ENCODE measurements at places on chromosomes 13 and 19.
A peak's percentile ranks its signal among the peaks of the same experiment; 100 is the strongest.

- DNase-seq = no peak
These were observed 6.3 kb downstream of the C19orf12 start for GRCh38 chr19:29708554-29709439.

DNA sequence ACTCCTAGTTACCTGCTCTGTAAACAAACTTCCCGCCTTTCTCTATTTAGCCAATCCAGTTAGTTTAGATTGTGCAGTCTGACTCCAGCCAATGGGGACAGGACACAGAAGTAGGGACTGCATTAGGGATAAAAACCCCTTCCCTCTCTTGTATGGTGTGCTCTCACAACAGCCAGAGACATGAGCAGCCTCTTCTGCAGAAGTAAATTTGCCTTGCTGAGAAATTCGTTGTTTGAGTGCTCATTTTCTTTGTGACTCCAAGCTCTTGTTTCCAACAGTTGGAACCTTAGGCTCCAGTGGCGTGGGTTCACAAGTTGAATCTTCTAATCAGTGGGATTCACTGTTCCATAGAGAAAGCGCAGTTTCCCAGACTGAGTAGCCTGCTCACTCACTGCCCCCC lies 66.1 kb downstream of the ZNF93 start:
- DNase-seq = no peak

GRCh38 chr19:52188822-52189734 lies 774 bp upstream of the PPP2R1A start:
- DNase-seq = peak; percentile 57

DNA sequence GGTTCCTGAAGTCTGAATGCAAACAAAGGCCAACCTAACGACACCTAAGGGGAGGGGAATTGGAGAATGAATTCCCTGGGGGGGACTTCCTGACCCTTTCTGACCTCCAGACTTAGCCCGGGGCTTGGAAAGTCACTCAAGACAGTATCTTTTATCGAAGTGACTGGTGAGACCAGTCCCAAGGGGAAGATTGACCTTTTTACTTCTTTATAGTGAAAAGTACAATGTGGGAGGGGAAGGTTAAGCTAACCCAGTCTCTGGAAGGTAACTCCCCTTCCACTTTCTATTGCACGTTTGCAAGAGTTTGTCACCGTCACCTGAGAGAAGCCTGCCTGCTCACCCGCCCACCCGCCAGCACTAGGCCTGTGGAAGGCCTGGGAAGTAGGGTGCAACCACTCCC lies 111.9 kb downstream of the EFNB2 start:
- DNase-seq = peak; percentile 74

DNA sequence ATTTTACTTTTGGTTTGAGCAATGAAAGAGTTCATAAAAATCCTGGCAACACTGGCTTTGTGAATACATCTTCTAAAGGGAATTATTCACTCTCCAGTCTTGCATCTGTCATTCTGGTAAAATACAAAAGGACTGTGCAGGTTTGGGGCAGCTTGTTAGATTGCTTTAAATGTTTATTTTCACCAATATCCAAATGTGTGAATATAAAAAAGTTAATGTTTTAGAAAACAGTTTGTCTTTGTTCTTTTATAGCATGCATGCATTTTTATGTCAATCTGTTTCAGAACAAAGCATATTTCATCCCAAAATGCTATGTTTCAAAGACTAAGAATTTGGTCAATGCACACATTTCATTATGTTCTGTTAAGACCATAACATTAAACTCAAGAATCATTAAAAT lies 1145.4 kb downstream of the OLFM4 start:
- no peak for DNase-seq

- DNase-seq = no peak
These were observed 183.5 kb downstream of the DNAJC15 start for GRCh38 chr13:43206838-43207237.

DNA sequence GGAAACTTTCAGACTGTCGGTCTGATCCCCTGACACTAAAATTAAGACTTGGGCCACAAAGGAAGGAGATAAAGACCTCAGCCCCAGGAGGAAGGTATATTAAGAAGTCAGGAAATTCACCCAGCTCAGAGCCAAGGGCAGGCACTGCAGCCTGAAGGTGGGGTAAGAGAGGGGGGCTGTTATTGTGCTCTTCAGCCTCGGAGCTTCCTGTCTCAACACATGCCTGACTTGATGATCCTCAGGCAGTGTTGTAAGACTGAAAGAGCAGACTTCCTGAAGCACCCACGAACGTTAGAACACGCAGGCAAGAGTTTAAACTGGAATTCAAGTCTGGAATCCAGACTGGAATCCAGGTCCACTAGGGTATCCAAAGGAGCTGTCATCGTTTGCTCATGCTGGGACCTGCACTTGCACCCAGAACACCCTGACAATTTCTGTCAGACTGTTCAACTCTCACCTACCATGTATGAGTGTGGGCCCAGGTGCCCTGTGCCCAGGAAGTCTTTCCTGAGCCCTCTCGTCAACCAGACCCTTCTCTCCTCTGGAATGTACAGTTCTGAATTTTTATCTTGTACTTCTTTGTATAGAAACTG lies 10.7 kb upstream of the FLT1 start:
- no peak for DNase-seq

DNA sequence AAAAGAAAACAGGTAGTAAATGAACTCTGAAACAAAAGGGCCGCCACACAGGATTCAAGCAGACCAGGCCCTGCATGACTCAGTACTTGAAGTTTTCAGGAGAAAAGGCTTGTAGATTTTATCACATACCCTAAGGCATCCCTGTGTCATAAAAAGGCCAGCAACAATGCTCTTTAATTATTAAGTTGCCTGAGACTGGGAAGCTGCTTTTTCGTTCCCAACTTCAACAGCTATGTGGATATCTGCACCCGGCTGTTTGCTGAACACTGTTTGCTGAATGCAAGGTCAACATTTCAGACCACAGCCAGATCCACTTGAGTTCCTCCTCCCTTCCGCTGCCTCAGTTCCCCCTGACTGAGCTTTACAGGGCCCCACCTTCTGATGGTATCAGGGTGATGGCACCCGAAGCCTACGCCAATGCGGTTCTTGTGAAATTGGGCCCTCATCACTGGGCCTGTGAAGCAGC lies 6.1 kb upstream of the ECH1 start:
- DNase-seq = no peak

- DNase-seq = no peak
These were observed 12.9 kb downstream of the BCKDHA start for GRCh38 chr19:41410336-41411054.

- DNase-seq = no peak
These were observed 28.2 kb downstream of the VSTM1 start for GRCh38 chr19:54035215-54036178.

DNA sequence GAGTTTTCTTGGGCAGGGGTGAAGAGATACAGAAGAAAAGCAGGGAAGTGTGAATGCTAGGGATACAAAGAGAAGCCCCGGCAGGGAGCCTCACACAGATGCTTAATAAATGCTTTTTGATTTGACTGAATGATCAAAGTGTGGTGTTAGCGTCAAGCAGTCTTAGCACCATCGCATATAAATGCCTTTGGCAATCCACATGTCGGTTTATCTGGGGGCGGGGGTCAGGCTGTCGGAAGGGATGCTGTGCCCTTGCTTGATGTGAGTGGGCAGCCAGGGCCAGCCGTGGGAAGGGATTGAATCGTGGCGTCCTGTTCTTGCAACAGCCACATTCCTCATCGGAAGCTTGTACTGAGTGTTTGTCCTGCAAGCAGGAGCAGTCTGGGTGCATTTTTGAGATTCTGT lies 173.1 kb downstream of the LACC1 start:
- DNase-seq = peak; percentile 40

All from nephron progenitor cell (in vitro differentiated cells).